ENCODE measurements at places on chromosomes 2 and 18.

- DNase-seq, result no peak
Observed at GRCh38 chr2:237864940-237865622, 5.7 kb downstream of the RAMP1 start.

DNA sequence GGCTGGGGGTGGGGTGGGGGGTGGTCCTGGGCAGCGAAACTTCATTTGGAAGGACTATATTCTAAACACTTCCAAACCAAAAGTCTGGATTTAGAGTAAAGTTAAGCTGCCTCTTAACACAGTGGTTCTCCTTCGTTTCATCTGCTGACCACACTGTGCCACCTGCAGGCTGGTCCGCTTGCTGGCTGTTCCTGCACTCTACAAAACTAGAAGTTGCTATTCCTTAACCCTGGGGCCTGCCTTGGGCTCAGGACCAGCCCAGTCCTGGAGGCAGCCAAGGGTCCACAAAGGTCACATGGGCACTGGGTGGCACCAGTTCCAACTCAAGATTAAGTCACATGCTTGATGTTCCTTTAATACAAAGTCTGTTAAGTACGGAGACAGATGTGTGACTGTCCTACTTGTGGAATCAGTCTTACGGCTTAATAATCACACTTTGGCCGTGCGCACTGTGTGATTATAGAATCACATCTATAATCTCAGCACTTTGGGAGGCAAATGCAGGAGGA, 195.4 kb downstream of the FAM210A start:
- no peak for DNase-seq

- DNase-seq, result no peak
Observed at GRCh38 chr18:39489431-39489830, 1923.8 kb upstream of the CELF4 start.

DNA sequence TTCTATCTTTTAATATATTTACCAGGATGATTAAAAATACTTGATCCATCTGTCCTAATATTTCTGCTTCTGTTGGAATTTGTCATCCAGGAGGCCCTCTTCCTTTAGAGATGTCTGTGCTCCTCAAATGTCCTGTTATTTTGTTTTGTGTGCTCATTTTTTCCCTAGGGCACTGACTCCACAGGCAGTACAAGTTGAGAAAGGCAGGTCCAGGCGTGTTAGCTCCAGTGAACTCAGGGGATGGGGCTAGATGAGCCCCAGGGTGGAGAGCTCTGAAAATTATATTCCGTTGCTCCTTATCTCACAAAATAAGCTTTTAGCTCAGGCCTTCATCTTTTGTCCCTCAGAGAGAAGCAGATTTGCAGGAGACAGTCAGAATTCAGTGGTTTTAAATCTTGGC, 105.7 kb downstream of the SLC4A3 start:
- no peak for DNase-seq

GRCh38 chr2:36277146-36277808, 78.3 kb upstream of the CRIM1 start:
- DNase-seq, result no peak

GRCh38 chr18:22475426-22476100, 57.8 kb upstream of the CTAGE1 start:
- DNase-seq, result no peak

DNA sequence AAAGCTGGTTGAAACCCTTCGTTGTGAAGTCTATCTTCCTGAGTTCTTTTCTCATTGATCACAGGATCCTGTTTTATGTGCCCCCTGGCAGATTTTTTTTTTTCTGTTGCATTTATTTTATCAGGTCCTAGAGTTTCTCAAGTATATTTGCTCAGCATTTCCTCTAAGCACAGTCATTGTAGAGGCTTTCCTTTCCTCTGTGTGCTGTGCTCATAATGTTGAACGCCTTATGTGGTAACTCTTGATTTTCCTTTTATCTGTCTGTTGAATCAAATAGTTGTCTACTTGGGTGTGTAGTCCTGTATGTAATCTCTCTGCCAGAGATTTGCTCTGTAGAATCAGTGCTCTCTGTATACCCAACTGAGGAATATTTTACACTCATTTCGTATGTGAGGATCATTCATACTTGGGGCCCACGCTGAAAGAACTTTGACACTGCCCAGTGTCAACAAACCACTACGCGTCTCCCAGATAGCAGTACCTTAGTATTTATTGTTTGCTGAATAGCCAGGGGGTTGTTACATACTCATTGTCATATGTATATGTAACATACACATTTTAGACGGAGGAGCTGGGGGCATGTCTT, 118.2 kb downstream of the CTNNA2 start:
- DNase-seq, result no peak

DNA sequence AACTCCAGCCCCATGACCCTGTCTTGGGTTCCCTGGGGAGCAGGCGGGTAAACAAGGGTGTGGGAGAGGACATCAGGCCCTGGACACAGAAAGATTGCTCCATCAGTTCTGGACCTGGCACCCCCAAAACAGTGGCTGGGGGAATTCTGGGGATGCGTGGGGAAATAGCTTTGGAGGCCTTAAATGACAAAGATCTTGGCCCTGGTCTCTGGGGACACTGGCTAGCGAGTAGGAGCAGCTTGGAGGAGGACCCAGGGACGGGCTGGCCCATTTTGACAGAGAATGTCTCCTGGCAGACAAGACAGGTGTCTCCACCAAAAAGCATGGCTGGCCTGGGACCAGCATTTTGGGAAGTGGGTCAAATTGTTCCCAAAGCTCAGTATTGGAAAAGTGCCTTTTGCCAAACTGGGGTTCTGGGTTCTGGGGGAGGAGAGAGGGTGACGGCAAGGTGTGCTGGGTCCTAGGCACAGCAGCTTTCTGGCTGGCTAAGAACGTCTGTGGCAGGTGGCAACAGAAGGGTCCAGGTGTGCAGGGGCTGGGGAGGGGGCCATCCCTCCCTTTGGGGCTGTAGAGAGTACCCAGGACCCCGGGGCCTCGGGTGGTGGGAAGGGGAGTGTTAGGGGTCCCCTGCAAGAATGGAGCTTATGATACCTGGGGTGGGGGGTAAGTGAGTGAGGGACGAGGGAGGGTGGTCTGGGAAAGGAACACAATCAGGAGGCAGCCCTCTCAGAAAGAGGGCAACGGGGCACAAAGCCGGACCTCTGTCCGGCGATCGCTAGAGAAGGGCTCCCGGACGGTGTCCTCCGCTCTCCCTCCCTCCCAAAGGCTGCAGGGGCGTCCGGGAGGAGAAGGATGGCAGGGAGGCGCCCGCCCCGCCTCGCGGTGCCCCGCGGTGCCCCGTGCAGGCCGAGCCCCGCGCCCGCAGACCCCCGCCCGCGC, 556 bp downstream of the CYRIA start:
- no peak for DNase-seq

DNA sequence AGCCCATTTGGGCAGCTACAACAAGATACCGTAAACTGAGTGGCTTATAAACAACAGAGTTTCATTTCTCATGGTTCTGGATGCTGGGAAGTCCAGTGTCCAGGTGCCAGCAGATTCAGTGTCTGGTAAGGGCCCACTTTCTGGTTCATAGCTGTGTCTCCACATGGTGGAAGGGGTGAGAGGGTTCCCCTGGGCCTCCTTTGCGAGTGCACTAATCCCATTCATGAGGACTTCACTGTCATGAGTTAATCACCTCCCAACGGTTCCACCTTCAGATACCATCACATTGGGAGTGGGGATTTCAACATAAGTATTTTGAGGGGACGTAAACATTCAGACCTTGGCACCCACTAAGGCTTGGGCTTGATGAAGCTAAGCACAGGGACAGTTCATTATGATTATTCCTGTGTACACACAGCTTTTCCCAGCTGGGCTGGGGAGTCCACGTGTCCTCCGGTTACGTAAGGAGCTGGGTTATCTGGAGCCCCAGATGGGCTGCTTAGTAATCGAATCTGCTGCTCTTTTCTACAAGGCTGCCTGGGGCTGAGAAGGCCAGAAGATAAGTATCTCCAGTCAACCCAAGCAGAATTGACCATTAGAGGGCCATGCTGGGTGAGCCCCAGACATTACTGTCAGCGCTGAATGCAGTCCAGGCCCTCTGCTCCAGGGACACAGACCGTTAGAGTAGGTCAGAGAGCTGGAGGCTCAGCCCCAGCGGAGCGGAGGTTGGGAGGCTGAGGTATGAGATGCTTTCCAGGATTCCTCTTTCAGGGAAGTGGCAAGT, 42.7 kb downstream of the EPAS1 start:
- DNase-seq, result no peak

GRCh38 chr2:200615247-200615646, 29.4 kb downstream of the AOX1 start:
- DNase-seq, result no peak

GRCh38 chr2:5984273-5984655, 292.1 kb downstream of the SOX11 start:
- DNase-seq, result no peak

- peak; percentile 19 for DNase-seq
Observed at GRCh38 chr2:47043142-47043890, 111.8 kb downstream of the STPG4 start.

DNA sequence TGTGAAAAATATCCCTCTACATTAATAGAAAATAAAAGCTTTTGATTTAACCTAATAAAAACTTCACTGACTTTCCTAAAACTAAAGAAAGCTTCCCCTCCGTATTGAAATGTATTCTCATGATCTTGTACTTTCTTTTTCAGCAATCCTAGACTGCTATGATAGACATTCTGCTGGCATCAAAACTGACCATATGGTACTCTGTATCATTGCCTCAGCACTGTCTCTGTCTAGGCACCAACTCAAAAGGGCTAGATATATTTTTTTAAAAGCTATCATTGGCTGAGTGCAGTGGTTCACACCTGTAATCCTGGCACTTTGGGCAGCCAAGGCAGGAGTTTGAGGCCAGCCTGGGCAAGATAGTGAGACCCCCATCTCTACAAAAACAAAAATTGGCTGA, 32.9 kb downstream of the CDKL4 start:
- DNase-seq, result no peak

DNA sequence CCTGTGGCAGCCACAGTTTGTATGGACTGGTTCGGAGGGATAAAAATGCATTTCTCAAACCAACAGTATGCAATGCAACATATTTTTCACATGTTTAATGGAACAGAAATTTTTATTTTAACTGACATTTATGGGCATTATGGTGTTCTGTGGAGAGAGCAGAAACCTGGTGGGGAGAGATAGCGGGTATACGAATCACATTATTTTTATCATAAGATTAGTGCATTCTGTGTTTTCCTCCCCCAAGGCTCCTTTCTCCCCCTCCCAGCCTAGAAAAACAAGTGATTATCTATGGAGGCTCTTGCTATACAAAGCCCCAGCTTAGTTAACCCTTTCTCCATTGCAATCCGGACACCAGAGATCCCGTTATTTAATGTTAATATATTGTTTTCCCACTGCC, 289.8 kb upstream of the PIK3C3 start:
- no peak for DNase-seq

- DNase-seq, result no peak
Observed at GRCh38 chr2:63465633-63466032, 122.6 kb downstream of the WDPCP start.

DNA sequence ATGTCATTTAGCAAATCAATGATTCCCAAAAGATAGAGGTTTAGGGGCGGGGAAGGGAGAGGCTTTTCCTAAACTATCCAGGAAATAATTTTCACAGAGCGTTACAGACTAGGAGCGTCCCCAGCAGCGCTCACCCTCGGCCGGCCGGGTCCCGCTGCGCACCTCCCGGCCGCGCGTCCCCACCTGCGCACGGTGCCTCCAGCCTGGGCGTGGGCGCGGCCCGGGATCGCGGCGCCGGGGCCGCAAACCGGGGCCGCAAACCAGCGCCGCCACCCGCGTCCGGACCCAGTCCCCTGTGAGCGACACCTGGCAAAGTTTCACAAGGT, 684 bp upstream of the ZCCHC2 start:
- DNase-seq, result no peak

GRCh38 chr2:26952374-26952773, 18.1 kb upstream of the MAPRE3 start:
- no peak for DNase-seq

DNA sequence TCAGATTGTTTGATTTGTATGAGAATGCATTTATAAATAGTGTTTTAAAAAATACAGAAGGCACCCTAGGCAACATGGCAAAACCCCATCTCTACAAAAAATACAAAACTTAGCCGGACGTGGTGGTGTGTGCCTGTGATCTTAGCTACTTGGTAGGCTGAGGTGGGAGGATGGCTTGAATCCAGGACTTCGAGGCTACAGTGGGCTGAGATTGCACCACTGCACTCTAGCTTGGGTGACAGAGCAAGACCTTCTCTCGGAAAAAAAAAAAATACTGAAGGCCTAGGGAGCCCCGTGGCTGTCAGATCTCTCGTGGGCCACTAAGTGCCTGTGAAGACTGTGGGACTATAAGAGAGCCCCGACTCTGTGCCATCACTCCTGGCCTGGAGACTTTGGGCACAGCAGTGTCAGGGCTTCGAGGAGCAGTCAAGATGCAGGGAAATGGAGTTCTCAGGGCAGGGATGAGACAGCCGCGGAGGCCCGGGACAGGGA, 40.5 kb downstream of the MYO7B start:
- no peak for DNase-seq

DNA sequence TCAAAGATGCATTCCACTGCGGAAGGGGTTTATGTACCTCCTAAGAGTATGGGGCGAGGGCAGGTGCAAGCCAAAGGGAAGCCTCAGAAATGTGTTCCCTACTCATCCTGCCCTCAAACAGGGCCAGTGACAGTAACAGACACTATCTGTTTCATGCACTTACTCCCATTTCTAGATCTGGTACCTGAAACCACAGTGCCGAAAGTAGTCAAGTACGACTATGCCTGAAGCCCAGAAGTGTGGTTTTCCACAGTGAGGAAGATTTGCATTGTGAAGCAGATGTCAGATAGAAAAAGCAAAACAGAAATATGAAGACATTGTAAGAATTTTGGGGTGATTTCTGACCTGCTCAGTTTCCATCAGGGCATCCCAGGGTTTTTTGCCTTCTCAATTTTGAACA, 748.7 kb downstream of the RNF144A start:
- DNase-seq, result no peak

- no peak for DNase-seq
Observed at GRCh38 chr18:21298351-21298750, 56.3 kb downstream of the GREB1L start.

DNA sequence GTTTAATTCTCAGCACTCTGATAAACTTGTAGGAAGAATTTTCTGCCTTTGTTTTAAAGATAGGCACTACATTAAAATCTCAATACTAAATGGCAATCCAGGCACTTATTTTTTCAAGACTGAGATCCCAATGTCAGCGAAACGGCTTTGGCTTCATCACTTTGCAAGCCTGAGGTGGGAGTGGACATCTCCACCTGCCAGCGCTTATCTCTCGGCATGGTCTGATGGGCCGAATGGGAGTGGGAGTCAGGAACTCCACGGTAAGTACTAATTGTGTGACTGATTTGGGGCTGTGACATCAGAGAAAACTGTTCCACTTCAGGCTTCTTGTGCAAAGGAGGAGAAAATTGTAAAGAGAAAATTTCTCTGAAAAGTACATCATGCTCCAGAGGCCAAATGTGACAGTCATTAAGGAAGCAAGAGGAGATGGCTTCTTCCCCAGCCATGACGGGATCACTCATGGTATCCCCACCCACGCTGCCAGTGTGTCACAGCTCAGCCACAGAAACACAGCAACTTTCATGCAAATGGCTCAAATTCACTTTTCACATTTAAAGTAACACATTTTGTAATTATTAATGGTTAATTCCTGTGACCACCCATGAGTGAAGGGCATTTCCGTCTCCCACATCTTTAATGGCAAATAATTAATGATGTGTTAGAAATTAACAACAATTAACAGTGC, 385.5 kb upstream of the HNRNPA3 start:
- no peak for DNase-seq
